ENCODE measurements at places on chromosomes 13 and 19.
A peak's percentile ranks its signal among the peaks of the same experiment; 100 is the strongest.

DNA sequence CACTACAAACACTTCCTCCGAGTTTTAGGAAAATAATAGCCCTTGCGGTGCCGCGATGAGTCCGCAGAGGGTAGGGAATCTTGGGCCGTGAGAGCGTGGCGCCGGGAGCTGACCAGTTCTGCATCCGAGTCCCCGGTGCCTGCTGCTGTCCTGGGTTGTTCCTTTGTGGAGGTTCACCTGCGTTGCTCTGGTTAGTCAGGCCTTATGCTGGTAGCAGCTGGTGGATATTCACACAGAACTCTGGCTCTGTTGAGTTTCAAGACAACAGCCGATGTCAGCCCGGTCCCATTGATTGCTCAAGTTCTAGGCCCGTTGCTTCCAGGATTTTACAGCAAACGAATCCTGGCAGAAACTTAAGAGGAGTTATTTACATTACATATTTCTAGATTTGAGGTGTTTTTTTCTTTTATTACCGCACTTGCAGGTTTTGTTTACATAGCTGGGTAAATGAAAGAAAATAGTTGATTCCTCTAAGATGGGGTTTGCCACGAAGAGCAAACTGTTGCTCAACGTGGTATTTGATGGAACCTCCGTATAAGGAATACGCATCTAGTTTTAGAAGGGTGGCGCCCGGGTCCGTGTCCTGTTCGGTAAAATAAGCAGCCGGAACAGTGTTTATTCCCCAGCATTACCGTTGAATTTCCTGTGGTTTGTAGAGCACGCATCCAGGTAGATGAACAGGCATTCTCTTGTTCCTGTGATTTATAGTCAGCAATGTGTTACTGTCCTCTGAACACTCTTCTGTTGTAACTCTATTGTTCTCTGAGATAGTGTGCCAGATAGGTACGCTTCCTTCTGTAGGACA lies 1.3 kb downstream of the CLDN10 start:
- DNase-seq: no peak

DNA sequence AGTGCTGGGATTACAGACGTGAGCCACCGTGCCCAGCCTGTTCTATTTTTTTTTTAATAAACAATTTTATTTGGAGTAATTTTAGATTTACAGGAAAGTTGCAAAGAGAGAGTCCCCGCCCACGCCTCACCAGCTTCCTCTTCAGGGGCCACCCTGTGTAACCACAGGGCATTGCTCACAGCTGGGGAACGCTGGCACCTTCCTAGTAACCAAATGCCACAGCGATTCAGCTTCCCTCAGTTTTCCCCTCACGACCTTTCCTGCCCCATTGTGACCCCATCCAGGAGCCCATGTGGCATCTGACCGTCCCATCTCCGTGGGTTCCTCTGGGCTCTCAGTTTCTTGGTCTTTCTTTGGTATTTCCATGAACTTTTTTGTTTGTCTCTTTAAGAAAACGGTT lies 83.9 kb downstream of the GNG7 start:
- no peak for DNase-seq

DNA sequence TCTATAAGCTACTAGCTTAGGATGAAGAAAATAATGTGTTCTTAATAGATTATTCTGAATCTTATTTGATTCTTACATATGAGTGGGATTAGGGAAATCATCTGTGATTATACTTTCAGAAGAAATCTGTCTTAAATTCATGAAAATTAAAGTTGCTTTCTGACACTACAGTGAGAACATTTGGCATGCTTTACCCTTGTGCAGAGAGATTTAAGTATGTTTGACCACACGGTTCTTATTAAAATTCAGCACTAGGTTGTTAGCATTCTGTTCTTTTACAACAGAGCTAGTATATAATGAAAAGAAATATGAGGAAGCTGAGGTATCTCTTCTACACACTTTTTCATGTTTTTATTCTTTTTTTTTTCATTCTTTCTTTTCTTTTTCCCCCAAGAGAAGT lies 2723.9 kb downstream of the PCDH9 start:
- DNase-seq: no peak

DNA sequence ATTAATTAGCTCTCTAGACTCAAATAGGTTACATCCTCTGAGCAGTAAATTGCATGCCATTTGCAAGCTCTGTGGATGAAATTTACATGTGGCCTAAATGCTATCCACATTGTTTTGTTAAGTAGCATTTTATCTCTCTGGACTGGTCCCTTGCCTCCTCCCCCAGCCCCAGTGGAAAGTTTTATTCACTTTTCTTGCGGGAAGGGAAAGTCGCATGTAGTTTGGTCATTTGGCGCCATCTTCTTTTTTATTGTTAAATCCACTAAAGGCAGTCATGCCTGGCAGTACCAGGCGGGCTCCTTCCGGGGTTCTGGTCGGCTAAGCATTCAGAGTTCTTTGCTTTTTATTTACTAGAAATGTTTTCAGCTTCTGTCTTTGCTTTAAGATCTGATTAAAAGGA lies 188.7 kb downstream of the TM9SF2 start:
- no peak for DNase-seq

GRCh38 chr13:33537026-33537425 lies 251.5 kb upstream of the STARD13 start:
- DNase-seq: no peak

DNA sequence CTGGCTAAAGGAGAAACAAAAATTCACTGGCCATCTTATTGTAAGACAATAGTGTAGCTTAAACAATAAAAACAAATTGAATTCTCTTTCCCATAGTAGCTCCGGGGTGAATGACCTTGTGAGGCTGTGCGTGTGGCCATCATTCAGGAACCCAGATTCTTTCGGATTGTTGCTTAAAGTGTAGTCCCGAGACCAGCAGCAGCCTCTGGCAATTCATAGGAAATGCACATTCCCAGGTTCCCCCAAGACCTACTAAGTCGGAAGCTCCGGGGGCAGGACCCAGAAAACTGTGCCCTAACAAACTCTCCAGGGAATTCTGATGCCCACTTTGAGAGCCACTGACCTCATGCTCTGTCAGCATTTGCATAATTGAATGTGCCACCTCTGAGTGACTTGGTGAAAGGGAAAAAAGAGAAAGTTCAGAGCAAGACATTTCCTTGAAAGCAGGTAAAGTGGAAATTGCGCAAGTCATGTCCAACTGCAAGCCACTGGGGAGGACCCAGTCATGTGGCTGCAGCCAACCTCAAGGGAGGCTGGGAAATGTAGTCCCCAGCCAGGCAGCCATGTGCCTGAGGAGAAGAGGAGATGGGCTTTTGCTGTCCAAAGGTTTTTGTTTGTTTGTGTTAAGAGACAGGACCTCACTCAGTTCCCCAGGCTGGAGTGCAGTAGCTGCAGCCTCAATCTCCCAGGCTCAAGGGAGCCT lies 50.7 kb upstream of the PNMA8B start:
- DNase-seq: no peak

DNA sequence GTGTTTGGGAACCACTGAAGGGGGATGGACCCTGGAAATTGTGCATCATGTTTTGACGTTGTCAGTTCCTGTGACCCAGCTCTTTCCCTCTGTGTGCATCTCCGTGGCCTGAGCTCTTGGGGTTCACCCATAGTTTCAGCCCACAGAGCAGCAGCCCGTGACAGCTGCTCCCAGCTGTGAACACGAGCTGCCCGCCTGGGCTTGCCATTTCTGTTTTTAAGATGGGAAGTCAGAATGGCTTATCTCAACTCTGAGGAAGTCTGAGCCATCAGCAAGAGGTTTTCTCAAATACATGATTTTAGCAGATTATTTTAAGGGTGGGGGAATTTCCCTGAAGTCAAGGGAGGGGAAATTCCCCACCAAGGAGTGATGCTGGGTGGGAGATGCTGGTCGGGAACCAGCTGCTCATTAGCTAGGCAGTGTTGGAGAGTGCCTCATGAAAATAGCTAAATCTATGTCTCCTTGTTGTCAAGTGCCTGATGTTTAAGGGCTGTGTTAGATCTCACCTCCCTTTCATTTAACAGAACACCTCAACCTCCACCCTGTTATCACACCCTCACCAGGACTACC lies 34.8 kb upstream of the C1QTNF9 start:
- no peak for DNase-seq

- no peak for DNase-seq
Observed at GRCh38 chr13:84645196-84646012, 763.1 kb upstream of the SLITRK1 start.

DNA sequence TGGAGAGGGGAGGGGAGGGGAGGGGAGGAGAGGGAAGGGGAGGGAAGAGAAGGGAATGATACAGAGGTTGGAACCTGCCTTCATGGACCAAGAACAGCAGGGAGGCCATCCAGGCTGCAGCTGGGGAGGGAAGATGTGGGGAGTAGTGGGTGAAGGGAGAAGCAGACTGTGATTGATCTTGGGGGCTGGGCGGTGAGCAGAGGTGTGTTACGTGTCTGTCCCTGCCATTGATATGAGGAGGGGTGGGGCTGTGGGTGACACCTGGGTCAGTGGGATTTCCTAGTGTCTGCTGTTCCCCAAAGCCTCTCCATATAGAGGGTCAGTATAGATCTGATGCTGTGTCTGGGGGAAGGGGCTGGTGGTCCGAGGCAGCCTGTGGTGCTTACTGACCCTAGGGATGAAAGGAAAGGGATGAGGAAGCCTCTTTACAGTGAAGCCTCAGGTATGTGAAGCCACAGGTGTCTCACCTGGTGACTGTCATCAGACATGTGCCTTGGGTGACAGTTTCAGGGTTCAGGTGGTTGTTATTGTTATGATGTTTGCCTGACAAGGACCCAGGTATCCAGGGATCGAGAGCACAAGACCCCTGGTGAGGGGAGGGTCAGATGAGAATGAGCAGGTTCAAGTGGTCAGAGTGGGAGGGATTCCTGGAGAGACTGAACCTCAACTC lies 18.7 kb upstream of the CEACAM1 start:
- no peak for DNase-seq

DNA sequence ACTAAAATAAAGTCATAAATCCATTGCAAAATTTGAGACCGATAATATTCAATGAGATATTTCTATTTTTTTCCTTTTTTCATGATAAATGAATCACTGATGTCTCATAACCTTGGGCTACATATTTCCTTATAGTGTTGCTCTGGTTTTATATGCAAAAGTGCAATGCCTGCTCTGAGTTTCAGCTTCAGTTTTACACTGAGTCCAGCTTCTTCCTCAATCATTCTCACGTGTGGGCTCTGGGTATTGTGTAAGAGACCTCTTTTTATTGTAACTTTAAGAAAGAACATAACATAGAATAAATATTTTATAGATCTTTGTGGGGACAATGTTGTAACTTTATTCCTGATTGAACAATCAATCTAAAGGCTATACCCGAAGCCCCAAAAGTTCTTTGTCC lies 280.2 kb upstream of the EDNRB start:
- no peak for DNase-seq

GRCh38 chr19:58439576-58440554 lies at the start of gene ZNF132:
Gene ZNF132, minus strand, starts transcription at chr19:58440153. Its CDS starts 332 bp downstream, at chr19:58439821.
- DNase-seq: peak; percentile 95

GRCh38 chr13:44155422-44156293 lies 218.0 kb upstream of the SERP2 start:
- no peak for DNase-seq

DNA sequence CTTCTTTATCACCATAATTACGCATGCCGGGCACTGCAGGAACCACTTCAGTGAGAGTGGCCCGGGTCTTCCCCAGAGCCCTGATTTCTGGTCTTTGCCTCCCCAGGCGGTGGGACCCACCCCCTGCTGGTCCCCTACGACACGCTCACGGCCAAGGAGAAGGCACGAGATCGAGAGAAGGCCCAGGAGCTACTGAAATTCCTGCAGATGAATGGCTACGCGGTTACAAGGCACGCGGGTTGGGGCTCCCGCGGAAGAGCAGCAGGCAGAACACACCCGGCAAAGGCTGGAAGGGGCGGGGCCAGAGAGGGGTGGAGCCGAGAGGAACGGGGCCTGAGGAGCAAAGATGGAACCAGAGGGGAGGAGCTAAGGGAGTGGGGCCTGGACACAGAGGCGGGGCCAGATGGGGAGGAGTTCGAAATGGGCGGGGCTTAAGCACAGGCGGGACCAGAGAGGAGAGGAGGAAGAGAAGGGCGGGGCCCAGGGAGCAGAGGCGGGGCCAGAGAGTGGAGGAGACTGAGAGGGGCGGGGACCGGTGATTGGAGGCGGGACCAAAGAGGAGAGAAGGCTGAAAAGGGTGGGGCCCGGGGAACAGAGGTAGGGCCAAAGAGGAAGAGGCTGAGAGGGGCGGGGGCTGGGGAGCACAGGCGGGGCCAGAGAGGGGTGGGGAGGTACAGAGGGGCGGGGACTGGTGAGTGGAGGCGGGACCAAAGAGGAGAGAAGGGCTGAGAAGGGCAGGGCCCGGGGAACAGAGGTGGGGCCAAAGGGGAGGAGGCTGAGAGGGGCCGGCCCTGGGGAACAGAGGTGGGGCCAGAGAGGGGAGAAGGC lies 73.4 kb downstream of the RYR1 start:
- DNase-seq: peak; percentile 60

- DNase-seq: no peak
Observed at GRCh38 chr13:49113526-49114286, 106.4 kb upstream of the MLNR start.

DNA sequence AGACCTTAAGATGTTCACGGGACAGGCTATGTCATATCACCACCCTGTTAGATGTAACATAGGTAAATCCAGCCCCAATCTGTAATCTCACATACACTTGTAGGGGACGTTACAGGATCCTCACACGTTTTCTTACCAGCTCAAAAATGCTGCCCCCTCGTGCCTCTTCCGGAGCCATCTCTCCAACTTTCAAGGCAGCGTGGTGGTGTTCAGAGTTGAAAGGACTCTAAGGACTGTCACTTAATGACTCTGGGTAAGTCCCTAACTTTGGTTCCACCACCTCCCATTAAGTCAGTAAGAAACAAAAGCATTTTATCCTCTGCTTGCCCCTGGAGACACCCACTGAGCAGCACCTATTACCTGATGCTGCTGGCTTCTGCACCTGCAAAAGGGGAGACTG lies 4.4 kb downstream of the MED26 start:
- no peak for DNase-seq

- no peak for DNase-seq
Observed at GRCh38 chr13:77732287-77732686, 34.8 kb downstream of the SLAIN1 start.

DNA sequence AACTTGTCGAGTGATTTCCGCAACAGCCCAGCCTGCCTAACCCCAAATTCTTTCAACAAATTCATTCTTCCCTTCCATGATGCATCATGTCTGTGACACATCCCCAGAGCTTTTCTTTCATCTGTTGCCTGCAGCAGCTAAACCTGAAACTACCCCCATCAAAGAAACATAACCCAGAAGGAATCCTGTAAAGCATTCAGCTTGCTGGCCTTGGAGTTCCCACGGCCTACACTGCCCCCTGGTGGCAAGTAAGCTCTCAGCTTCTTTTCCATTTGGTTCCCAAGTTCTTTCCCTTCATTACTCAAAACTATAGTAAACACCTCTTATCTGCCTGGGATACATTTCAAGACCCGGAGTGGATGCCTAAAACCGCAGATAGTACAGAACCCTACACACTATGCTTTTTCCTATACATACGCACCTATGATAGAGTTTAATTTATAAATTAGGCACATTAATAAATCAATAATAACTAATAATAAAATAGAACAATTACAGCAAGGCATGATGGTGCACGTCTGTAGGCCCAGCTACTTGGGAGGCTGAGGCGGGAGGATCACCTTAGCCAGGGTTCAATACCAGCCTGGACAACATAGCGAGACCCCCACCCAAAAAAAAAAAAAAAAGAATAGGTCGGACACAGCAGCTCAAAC lies 7.4 kb downstream of the ETHE1 start:
- no peak for DNase-seq

Measured in GM19239 (cell line).